ENCODE measurements at places on chromosomes 6 and 20.

DNA sequence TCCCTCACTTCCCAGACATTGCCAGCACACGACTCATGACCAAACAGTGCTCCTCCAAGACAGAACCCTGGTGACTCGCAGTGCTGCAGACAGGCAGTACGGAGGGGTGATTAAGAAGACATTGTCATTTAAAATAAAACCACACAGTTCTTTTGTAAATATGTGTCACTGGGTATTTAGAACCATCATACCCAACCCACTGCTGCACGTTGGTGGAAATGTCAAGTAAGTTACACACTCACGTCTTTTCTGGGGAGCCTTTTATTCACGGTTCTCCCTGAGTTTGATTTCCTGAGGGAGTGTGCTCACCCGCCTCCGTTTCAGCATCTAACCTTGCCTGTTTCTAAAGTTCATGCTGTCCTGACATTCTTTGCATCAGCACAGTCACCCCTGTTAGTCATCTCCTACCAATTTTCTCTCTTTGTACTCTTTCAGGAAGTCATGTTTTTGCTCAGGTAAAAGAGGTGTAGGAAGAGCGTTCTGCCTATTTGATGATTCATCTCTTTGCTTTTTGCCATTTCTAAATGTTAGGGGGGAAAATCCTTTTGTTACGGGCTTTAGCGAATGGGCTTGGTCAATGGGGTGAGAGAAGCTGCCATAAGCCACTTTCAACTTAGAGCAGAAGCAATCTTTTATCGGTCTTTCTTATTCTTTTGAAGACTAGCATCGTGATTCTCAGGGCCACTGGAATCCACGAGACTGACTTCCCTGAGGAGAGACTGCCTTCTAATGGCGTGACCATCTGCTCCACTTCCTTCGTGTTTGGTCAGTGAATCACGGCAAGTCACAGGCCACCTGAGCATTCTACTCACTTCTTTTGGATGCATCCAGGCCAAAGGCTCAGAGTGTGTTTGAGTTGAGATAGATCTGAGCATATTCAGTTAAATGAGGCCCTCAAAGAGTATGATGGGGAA lies 512.8 kb upstream of the JARID2 start:
- DNase-seq, result no peak

- DNase-seq, result no peak
These were observed 372.8 kb downstream of the BTBD9 start for GRCh38 chr6:38266921-38267354.

GRCh38 chr6:151286214-151286613 lies 46.4 kb downstream of the AKAP12 start:
- DNase-seq, result no peak

- DNase-seq, result no peak
These were observed 2.5 kb downstream of the SASH1 start for GRCh38 chr6:148345176-148345575.

DNA sequence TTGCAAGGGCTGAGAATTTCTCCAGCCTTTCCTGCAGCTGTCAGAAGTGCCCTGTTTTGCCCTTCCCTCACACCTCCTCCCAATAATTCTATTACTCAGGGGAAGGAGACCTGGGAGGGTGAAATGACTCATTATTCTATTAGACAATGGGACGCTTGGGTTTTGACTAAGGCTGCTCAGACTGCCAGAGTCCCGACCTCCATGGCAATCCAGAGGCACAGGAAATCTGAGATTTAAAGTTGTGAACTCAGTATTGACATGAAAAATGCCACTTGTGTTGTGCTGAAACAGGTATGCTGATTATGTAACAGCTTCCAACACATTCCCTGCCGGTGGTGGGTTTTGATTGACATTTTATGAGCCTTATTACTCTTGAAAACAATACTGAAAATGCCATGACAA lies 625.9 kb upstream of the FLRT3 start:
- DNase-seq, result no peak

GRCh38 chr6:68834551-68834950 lies 199.5 kb downstream of the ADGRB3 start:
- DNase-seq, result no peak
